ENCODE measurements at places on chromosomes 16 and 17.

GRCh38 chr16:24074574-24074973 lies 181.6 kb upstream of the CACNG3 start:
- no peak for DNase-seq

DNA sequence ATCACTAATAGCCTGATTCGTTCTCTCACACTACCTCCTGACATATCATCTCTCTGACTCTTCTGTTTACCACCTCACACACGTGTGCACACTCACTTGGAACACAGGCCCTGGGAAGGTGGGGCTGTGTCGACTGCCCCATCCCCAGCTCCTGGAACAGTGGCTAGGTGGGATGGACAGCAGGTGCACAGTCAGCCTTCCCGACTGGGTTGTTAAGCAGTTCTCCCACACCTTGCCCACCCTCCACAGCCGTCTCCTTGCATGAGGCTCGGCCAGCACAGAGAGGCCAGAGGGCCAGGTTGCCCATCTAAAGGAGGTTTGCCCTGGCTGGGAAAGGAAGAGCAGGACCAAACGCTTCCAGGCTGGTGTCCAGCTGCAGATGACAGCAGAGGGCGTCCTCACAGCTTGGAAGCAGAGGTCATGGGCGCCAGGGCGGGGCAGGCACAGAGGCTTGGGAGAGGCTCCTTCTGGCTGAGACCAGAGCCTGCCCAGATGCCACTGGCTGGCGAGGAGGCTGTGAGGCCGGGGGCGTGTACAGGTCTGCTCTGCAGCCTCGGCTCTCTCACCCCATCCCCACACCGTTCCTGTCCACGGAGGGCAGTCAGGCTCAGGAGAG lies 92.8 kb downstream of the AMFR start:
- DNase-seq: peak; percentile 65

DNA sequence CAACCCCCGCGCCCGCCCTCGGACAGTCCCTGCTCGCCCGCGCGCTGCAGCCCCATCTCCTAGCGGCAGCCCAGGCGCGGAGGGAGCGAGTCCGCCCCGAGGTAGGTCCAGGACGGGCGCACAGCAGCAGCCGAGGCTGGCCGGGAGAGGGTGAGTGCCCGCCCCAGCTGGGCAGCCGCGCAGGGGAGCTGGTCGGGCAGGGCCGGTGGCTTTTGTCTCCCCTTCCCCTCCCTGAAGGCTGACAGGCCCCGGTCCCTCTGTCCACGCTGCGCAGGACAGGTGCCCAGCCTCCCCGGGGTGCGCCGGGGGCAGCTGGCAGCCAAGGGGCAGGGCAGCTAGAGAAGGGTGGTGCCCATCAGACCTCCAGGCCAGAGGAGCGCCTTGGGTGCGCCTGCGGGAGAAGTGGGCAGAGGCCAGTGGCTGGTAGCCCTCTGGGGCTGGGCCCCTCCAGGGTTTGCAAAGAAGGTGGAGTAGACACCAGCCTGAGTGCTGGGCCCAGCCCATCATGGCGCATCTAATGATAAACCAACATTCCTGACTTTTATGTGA lies 278 bp downstream of the ITGB4 start:
- DNase-seq: no peak

DNA sequence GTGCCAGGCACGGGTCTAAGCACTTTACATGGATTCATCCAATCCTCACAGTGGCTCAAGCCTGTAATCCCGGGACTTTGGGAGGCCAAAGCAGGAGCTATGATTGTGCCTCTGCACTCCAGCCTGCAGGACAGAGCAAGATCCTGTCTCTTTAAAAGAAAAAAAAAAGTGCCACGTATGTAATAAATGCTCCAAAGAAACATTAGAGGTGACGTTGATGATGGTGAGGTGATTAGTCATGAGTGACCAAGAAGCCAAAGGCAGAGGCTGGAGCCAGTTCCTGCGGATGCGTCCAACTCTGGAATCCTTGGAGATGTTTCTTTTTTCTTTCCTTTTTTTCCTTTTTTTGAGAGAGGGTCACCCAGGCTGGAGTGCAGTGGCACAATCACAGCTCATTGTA lies 59.4 kb upstream of the SIAH1 start:
- peak; percentile 73 for DNase-seq

- DNase-seq: peak; percentile 55
Observed at GRCh38 chr17:46942441-46943217, 19.7 kb downstream of the GOSR2 start.

DNA sequence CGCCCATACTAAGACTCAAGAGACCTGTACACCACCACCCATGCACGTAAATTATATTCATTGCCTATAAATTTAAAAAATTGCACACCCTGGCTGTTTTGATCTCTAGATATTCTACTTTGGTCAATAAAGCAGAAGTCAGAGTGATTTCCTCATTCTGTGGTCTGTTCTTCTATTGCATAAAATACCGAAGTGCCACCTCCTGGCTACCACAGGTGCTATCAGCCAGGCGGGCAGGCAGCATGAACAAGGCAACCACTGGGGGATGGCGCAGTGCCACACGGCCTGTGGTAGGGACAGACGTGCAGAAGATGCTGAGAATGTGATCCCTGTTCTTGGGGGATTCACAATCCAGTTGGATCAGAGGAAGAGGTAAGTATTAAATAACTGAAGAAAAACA lies 122.3 kb downstream of the CDK5R1 start:
- DNase-seq: peak; percentile 31

- no peak for DNase-seq
Observed at GRCh38 chr17:66126231-66126630, 65.7 kb downstream of the CEP112 start.

DNA sequence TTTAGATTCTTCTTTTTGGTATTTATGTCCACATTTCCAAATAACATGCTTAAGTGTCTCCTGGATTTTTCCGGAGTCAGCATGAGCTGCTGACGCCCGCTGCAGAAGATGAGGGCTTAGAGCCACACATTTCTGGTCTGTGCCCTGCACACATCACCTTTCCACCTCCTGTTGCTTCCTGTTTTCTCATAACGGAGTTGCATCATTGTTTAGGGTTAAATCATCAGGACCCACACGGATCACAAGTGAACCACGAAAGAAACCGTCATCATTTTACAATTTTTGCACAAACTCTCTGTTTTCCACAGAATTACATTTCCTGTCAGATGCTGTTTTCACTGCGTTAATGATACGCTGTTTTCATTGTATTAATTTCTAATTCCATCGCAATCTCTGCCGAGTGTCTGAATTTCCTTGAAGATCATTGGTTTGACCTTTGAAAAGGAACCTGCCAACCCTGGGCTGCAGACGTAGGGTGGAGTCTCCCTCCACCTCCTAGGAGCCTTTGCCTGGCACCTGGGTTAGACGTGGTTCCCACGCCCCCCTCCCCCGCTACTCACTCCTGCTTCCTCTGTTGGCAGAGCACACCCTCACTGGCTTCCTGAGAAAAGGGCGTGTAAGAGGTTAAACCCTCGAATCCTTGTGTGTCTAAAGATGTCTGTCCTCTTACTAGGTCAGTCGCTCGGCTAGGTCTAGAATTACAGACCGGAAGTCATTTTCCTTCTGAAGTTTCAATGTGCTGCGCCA lies 68.2 kb downstream of the RNF213 start:
- no peak for DNase-seq

GRCh38 chr16:56932721-56933619 lies 1.0 kb downstream of the HERPUD1 start:
- peak; percentile 38 for DNase-seq

DNA sequence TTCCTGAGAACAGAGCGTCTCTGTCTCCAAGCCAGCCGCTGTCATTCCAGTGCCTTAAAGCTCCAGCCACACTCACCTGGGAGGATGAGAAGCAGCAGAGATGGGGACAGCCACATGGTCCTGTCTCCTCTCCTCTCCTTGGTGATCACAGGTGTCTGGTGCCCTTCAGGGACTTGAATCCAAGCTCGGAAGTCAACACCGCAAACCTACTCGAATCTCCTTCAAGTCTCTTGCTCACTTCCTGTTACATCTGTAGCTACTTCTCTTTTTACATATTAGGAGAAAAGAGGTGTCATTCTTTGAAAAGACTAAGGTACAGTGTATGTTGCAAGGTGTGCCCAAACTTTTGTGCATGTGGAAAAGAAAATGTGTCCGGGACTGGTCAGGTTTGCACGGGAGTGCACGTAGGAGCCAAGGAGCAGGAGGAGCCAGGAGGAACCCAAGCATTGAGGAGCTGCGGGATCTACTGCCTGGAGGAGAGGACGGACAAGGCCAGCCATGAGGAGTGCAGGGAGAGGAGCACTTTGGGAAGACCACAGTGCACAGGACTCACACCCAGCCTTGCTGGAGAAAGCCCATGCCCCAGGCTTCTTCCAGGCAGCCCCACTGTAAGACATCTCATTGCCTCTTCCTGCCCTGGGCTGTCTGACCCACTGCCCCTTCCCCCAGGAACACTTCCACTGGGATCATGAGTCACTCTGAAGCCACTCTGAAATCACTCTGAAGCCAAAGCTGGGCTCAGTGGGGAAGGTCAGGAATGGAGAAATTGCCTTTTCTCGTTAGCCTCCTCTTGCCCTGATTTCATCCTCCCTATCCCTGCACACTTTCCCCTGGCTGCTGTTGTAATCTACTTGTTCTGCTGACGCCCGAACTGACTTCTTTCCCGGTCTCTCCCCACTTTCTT lies at the start of gene CD300LD:
CD300LD (minus strand) TSS at position 197 of the 904 bp plus-strand sequence; CDS start at position 116, 81 bp downstream.
- DNase-seq: no peak

All from HCT116 (cell line).